ENCODE measurements at places on chromosomes 7 and 10.

- no peak for DNase-seq
Observed at GRCh38 chr10:133046390-133046765, 41.3 kb upstream of the ADGRA1 start.

DNA sequence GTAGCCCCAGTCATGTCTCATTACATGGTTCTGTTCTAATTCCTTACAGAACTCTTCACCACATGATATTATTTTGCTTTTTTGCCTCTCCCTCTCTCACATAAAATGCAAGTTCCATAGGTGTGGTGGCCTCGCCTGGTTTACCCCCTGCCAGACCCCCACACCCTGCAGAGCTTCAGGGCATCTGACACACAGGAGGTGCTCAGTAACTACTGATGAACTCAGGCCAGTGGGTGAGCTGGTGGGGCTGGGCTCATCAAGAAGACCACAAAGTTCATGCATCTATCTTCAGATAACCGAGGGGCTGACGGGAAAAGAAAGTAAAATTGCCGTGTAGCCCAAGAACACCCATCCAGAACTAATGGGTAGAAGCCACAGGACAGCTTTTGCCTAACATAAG lies 253.1 kb downstream of the GRID1 start:
- no peak for DNase-seq

DNA sequence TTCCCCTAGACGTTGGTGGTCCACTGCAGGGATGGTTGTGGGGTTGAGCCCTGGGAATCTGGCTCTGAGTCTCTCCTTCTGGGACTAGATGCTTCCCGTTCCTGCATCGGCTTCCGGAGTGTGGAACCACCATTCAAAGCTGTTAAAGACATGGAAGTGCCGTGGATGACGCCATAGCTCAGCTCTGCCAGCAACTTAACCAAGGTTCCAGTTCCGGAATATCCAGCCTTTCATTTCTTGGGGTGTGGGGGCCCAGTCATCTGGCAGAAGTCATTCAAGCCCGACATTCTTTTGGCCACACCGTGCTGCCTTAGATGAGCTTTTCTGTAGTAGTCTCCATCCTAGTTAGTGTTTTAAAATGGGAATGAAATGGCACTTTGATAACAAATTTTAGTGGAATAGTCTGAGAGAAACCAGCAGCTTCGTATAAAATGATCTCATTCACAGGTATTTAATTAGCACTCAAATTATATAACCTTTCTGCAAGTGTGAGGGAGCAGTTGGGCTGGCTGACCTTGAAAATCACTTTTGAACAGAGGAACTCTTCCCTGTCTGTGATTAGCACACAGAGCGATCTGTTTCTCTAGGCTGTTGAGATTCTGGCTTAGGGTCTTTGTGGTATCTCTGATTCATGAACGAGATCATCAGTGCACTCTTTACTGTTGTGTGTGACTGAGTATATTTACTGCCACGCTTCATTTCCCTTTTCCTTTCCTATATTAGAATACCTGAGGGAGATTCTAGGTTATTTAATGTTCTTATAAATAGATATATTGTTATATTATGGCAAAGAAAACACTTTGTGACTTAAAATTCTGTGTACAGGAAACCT lies 19.9 kb downstream of the LMTK2 start:
- no peak for DNase-seq

- DNase-seq = no peak
Observed at GRCh38 chr10:30959836-30960210, 71.8 kb downstream of the ZNF438 start.

GRCh38 chr10:123772645-123773508 lies 106.7 kb downstream of the GPR26 start:
- no peak for DNase-seq

DNA sequence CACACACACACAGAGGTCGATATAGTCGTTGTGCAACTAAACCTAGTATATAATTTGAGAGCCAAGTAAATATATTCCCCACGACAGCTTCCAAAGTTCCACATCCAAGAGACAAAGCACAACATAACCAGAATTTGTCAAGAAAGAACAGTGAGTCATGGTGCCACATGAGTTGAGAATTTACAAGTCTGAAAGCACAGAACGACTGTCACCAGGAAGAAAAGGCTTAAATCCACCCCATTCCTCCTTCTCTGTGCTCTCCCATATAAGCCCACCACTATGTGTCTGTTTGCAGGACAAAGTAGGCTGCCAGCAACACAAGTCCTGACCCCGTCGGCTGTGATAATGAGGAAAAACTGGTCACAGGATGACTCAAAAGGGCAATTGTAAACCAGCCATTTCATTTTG lies 32.8 kb downstream of the GSAP start:
- DNase-seq = no peak

GRCh38 chr10:44567471-44567870 lies 182.6 kb upstream of the CXCL12 start:
- no peak for DNase-seq

GRCh38 chr10:58967551-58968388 lies 208.7 kb upstream of the PHYHIPL start:
- peak; percentile 20 for DNase-seq

- DNase-seq = no peak
Observed at GRCh38 chr10:20256969-20257368, 440.7 kb downstream of the PLXDC2 start.

DNA sequence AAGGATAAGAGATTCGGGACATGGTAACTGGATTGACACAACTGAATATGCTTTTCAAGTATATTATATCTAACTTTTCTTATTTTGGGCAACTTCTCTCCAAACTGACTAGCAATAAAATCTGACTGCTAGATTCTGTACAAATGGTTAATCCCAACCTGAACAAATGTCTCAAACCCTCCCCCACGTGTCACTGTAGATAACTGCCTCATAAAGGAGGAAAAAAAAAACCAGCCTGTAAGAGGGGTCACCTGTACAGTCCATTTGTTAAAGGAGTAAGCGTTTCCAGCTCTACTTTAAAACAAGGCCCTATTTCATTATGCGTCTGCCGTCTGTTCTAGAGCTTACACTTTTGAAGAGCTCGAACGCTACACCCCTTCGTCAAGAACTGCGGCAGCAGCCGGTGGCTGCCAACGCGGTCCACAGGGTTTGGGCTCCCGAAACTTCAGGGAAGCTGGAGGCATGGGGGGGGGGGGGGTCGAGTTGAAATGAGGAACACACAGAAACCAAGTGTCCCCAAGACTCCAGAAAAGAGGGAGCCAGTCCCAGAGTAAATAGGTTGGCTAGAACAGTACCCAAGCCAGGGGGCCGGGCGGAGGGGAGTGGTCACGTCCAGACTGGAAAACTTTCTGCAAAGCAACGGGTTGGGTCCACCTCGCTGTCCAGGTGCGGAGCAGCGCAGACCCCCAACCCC lies 492 bp downstream of the COG5 start:
- DNase-seq = no peak

DNA sequence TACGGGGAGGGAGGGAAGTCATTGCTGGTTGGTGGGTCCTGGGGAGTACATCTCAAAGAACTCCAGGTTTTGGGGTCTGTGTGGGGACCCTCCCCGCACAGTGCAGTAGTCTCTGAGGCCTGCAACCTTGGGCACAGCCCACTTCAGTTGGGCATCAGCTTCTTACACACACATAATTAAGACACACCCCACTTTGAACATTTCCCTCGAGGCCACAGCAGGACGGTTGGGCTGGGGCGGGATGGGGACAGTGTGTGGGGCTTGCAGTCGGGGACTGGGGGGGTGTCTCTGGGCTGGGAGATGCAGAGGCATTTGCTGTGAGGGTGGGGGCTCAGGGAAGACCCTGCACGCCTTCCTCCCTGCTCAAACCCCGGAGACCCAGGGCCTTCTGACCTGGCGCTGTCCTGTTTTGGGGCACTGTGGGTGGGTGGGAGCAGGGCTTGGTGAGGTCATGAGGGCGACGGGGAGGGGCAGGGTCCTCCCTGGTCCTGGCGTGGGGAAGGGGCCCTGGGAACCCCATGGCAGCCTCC lies 1.3 kb downstream of the LFNG start:
- DNase-seq = no peak

DNA sequence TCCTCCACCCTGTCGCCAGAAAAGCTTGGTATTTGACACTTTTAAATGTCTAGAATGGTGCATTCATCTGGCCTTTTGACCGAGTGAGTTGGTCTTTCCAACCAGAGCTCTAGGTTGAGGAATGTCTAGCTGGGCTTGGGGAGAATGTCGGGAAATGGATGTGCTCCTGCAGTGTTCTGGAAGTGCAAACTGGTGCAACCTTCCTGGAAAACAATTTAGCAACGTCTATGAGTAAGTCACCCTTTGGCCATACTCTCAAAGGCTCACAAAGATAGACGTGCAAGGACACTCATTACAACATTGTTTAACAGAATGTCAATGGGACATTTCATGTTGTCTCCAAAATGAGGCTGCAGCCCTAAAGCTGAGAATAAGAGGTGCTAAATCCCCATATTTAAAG lies 12.2 kb upstream of the NMT2 start:
- DNase-seq = no peak

DNA sequence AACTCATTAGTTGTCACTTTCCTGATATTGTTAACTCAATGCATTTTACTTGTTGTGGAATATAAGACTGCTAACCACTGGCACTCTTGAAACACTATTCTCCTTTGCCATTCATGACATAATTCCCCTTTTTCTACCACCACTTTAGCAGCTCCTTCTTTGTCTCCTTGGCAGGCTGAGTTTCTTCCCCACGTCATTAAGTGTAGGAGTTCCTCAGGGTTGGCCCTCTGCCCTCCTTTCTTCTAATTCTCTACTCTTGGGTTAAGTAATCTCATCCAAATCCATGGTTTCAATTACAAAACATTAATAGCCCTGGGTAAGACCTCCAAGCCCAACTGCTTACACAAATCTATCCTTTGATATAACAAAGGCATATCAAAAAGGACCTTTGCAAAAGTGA lies 175.1 kb downstream of the HGF start:
- no peak for DNase-seq

All from WERI-Rb-1 (cell line).